ENCODE measurements at places on chromosomes 6 and 20.

GRCh38 chr20:62653951-62654685 lies 11.8 kb downstream of the SLCO4A1 start:
- DNase-seq = no peak

DNA sequence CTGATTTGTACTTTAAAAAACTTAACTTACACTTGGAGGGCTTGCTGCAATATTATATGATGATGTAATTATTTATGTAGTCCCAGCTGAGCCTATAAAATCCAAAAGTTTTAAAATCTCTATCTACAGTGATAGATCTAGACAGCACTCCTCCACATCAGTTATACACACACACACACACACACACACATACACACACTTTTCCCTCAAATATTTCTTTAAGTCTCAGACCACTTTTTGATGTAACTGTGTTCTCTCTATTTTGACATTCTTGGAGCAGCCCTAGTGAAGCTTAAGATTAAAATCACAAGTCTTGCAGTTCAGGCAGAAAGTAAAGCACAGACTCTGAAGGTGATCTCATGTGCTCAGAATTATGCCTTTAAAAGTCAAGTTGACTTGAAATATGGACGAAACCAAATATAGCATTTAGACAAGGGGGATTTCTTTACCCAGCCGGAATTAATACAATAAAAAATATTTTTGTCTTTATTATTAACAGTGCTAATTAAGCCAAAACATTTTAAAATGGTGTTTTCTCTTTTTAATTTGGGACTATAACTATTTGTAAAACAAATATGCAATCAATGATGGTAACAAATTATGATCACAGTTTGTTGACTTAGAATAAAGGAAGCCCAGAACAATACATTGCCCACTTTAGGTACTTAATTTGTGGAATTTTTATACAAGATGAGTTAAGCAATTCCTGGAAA lies 63.5 kb upstream of the TMEM30A start:
- no peak for DNase-seq

GRCh38 chr6:119602215-119603178 lies 252.9 kb upstream of the MAN1A1 start:
- DNase-seq = no peak

DNA sequence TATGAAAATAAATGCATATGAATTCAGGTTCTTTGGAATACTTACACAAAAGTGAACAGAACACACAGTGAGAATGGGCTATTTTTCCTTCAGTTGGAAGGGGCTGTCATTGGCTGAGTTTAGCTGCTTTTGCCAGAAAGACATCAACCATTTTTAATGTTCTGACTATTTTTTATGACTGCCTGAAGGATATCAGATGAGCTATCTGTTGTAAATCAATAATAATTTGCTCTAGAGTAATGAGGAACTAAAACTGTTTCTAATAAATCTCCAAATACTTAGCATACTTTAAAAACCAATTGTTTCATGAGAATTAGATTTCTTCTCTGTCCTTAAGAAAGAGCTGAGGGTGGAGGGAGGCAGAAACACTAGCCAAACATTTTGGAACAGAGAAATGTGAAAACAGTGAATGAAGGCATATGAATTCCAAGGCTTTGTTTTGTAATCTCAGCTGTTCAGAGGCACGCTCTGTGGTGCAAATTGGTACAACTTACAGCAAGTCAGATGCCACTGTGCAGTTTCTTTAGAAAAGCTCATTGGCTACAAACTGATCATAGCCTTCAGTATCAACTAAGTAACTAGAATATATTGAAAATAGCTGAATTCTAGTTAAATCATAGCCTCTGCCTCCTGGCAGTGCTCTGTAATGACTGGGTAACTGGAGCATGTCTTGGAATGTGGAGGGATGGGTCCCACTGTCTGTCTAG lies 228.9 kb upstream of the JAG1 start:
- DNase-seq = no peak

DNA sequence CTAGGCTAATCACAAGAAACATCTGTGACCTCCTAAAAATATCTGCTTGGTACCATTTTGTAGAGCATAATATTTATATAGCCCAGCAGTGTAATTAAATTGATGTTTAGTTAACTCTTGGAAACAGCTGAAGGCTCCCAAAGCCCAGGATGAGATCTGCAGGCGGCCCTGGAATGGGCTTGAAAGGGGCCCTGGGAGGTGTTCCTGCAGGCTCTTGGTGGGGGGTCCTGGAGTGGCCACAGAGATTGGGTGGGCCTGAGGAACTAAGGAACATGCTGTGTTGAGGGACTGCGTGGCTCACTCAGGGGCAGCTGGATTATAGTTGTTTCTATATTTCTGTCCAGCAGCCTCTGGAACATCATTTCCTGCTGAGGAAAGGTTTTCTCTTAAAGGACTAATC lies 9.2 kb downstream of the SCP2D1 start:
- DNase-seq = no peak

DNA sequence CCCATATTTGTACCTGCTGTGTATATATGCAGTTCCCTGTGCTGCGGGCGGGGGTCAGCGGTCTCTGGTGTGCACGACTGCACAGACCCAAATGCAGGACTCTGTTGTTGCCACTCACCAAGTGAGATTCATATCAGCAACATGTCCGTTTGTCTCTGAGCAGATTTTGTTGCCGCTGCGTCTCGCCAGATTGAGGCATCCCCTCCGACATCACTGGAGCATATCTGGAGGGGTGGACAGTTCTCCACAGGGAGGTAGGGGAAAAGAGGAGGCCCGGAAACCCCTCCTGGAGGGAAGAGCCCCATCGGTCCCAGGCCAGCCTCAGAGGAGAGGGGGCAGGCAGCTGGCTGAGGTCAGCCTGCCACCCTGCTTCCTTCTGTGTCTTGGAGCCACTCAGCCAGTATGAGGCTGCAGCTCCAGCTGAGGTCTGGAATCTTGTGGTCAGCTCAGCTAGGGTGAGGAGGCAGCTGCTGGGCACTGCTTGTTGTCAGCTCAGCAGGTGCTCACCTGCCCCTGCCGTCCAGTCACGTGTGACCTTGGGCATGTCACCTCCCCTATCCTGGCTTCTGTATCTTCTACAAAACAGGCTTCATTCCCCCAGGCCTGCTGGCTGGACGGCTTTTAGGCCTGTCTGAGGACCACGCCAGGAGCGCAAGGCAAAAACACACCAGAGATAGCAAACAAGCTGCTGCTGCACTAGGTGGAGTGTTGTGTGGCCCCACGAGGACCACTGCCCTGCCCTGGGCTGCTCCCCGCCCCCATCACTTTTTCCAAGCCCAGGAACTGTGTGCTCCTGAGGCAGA lies 47.1 kb downstream of the HNF4A start:
- DNase-seq = no peak

- peak; percentile 65 for DNase-seq
Measured at GRCh38 chr6:125099211-125100073, 54.1 kb upstream of the TPD52L1 start.

GRCh38 chr6:18277237-18278006 lies 13.1 kb upstream of the DEK start:
- no peak for DNase-seq

DNA sequence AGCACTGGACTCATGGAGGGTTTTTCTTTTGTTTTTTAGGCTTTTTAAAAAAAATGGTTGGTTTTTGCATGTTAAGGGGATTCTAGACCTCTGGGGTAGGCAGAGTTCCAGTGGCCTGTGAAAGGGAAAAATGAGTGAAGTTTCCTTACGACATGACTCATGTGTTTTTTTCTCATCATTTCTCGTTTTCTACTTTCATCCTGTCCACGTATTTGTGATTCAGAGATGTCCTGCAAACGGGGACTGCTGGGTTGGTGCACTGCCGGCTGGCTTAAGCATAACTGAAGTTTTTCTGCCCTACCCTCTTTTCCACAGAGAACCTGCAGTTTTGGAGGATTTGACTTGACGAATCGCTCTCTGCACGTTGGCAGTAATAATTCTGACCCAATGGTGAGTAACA lies 182.3 kb downstream of the SASH1 start:
- no peak for DNase-seq

- no peak for DNase-seq
Measured at GRCh38 chr20:10329387-10330005, 104.5 kb downstream of the MKKS start.

DNA sequence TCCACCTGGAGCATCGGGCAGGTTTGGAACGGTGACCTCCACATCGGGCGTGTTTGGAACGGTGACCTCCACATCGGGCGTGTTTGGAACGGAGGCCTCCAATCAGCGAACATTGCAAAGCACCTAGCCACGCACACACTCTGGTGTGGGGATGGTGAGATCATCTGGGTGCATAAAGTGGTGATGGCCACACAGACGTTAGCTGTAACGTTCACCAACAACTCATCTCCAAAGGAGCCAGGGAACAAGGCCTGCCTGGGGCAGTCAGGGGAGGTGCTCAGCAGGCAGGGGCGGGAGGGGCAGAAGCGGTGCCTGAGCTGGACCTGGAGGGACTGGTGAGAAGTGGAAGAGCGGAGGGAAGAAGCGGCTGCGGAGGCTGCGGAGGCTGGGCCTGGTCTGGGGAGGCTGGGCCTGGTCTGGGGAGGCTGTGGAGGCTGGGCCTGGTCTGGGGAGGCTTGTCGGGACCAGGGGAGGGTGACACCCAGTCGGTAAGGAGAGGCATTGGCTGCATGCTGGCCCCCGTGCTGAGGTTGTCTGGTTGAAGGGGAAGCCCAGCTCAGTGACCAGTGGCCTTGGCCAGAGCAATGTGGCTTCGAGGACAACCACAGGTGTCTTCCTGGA lies 89.9 kb downstream of the PSMB1 start:
- no peak for DNase-seq

All from hematopoietic multipotent progenitor cell treated with erythropoietin and hydrocortisone succinate and interleukin-3 and kit ligand, for 6 days (in vitro differentiated cells).